Tibial nerve (tissue), 4 donors: ENCODE measurements at places on chromosomes 5 and 9.

DNA sequence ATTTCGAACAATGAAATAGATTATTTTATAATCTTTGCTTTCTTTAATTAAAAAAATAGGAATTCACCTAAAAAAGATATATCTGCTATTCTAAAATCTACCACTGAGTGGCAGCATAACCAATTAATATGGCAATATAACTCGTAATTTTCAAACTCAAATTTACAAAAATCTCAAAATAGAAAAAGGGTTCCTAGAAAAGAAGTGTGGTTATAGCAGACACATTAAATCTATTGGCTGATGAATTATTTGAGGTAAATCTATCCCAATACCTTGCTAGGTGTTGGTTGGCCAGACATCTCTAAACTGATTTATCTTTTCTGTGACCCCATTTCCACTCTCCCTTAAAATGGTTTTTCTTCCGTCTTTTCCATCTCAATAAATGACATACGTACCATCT lies 30.2 kb upstream of the NRG2 start:
- DNase-seq: no peak

DNA sequence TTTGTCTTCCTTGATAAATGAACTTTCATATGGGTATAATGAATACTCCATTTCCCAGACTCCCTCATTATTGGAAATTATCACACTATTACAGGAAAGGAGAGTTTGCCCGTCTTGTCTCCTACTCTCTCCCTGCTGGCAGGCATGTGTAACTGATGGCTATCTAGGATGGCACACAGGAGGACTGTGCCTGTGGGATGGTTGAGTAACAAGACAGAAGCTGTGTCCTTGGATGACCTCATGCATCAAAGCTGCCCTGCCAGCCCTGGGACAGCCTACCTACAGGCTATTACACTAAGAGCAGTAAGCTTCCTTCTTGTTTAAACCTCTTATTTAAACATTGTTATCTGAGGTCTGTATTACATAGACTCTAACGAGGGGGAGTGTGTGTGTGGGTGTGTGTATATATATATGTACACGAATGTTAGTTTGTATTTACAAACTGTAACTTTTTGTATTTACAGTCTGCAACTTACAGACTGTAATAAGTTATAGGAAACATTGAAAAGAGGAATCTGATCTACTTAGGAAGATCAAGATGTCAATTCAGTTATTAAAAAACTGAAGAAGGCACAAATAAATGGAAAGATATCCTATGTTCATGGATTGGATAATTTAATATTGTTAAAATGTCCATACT lies 247.6 kb upstream of the ACO1 start:
- DNase-seq: no peak

GRCh38 chr9:119368681-119369581 lies at the start of gene BRINP1:
BRINP1 (minus strand) TSS chr9:119369435; CDS start chr9:119313355, 56,080 bp downstream.
- no peak for DNase-seq

DNA sequence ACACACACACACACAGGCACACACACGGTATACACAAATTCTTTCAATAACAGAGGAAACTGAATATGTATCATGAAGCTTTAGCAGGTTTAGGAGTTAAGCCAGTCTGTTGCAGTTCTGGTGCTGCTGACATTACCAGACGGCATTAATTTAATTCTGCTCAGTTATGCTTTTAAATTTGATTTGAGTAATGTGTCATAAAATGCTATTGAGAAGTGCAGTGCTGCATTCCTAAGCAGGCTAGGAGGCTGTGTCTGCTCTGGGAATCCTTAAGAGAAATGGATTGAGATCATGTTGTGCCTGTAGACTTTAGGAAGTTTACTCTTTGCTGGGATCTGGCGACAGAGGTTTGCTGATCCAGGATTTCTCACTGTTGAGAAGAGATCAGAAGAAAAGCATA lies 733.8 kb downstream of the BRINP1 start:
- no peak for DNase-seq

DNA sequence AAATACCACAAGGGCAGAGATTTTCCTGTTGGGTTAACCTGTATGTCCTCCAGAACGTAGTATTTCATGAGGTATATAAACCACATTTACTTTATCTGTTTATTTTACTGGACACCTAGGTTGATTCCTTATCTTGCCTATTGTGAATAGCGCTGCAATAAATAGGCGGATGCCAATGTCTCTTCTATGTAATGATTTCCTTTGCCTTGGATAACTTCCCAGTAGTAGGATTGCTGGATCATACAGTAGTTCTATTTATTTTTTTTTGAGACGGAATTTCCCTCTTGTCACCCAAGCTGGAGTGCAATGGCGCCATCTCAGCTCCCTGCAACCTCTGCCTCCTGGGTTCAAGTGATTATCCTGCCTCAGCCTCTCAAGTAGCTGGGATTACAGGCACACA lies 15.6 kb upstream of the TUT7 start:
- DNase-seq: no peak

- no peak for DNase-seq
Measured at GRCh38 chr9:77435688-77436087, 212.4 kb downstream of the GNA14 start.

- DNase-seq: no peak
Measured at GRCh38 chr9:120032639-120033038, 547.3 kb downstream of the CDK5RAP2 start.

DNA sequence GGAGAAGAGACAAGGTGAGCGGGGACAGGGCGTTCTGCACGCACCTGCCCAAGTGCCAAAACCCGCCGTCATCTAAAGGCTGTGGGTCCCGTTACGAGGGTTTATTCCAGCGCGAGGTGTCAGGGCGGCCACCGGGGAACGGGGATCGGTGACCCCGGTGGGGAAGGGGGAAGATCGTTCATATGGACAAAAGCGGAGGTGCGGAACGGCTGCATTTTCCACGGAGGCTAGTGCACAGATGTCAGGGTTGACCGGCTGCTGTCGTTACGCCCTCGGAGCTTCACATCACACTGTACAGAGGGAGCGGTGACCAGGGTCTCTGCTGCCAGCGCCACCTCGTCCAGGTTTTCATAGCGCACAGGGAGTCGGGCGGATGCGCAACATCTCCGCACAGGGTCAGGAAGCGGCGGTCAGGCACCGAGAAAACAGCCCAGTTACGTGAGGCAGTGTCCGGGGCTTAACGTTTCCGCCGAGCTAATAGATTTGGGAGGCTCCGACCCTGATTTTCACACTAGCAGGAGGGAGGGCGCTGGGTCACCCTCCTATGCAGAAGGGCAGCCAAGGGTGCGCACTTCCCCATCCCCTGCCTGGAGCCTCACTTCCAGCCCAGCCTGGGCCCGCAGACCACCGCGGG lies 13.5 kb downstream of the BTNL9 start:
- DNase-seq: no peak

- no peak for DNase-seq
Measured at GRCh38 chr5:10546186-10546585, 17.7 kb upstream of the ANKRD33B start.

DNA sequence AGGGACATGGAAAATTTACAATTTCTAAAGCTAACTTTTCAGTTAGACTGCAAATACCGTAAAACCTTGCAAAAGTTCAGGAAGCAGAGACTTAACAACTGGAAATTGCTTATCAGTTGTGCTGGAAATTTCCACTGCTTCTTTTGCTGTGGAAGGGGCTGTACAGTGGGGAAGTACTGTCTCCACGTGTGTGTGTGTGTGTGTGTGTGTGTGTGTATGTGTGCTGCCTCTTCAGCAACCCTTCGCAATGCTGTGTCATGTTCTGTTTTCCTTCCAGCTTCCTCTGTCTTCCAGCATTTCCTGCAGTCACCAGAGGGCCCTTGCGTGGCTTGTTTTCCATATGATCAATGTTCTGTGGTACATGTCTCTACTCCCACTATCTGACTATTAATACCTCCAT lies 87.5 kb upstream of the RANBP3L start:
- no peak for DNase-seq

DNA sequence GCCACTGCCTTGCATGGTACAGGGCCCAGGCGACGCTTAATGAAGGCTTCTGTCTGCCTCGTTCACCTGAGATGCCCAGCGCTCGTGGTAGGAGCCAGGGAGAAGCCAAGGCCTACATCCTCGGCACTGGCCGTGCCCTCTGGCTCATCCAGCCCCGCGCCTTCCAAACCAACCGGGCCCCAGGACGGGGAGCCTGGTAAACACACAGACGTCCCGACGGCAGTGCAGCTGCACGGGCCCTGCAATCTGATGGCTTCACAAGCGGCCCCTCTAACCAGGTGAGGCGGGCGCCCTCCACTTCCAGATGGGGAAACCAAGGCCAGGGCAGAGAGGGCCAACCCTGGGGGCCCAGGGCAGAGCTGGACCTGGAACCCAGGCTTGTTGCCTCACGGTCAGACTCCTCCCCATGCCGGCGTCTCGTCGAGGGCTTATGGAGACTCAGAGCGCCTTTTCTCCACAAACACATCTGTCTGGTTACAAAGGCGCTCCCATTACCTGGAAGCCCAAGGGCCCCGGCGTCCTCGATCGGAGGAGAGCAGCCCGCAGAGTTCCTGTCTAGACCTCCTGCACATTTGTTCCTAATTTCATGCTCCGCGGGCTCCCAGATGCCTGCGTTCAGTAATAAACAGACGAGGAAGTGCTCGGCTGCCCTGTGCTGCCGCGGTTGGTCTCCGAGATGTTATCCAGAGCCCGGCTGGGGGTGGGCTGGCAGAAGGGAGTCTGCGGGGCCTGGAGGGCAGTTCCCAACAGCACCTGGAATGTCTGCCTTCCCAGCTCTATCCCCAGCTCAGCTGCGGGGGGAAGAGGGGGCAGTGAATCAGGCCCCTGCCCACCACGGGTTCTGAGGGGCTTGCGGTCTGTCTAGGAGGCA lies 23.5 kb downstream of the FAM163B start:
- no peak for DNase-seq

- DNase-seq: no peak
Measured at GRCh38 chr9:77224746-77225312, 47.5 kb downstream of the VPS13A start.

- no peak for DNase-seq
Measured at GRCh38 chr9:111151537-111151936, 113.3 kb upstream of the LPAR1 start.

GRCh38 chr5:96114736-96115135 lies 153.1 kb upstream of the ELL2 start:
- DNase-seq: no peak

DNA sequence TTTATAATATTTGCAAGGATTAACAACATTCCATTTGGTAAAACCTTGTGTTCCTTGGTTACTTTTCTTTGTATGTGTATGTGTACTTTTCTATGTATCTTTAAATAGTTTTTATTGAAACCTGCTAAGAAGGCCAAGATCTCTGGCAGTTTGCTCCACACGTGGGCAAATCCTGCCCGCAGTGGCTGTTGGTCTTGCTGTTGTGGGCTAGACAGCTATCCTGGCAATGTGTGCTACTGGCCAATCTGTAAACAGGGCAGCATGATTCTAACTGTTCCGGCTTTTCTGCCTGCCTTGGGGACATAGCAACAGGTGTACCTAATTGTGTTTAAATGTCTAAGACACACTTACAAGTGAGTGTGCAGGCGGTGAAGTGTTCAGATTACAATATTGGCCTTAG lies 286.6 kb downstream of the RFX3 start:
- DNase-seq: no peak

DNA sequence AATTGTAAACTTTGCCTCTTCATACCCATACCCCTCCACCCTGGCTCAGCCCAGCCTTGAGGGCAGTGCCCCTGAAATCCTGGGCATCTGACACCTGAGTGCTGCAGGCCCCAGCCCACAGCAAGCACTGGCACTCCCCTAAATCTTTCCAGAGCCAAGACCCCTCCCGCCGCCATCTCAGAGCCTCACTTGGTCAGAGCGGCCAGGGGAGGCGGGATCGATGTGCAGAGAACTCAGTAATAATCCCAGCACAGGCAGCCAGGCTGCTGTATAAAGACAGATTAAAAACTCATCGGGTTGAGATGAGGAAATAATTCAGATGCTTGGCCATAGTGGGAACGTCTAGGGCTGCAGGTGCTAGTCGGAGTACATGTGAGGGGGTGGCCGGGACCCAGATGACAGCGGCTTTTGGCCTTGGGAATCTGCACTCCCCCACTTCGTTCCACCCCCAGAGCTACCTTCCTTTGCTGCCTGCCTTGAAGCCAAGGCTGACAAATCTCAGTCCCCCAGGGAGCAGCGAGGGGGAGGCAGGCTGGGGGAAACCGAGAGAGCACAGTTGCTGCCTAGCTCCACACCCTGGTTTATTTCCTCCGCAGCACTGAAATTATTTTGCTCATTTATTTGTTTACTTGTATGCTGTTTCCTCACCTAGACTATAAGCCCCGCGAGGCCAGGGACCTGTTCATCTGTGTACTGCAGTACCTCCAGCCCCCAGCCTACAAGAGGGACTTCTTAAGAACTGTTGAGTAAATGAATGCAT lies 19.5 kb upstream of the ARAP3 start:
- DNase-seq: no peak

- DNase-seq: no peak
Measured at GRCh38 chr5:18321262-18321942, 687.1 kb downstream of the TAF11L14 start.

- no peak for DNase-seq
Measured at GRCh38 chr5:76688836-76689235, 27.1 kb upstream of the F2R start.

- no peak for DNase-seq
Measured at GRCh38 chr9:123091459-123091858, 58.0 kb downstream of the GPR21 start.

DNA sequence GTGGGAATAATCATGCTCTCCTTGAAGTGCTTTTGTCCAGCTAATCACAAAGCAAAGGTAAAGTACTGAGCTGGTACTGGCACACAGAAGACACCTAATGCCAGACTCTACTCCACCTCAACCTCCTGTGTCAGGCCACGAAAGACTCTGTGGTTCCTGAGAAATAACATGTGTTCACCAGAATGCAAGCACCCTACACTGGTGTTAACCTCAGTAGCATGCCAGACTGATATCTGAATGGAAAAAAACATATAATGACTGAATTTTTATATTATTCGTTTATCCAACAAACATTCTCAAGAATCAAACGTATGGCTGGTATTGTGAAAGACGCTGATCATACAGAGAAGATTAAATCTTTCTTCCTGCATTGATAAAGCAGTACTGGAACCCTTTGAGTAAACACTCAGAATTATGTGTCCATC lies 97.1 kb upstream of the IFNE start:
- DNase-seq: no peak

GRCh38 chr9:109512170-109512756 lies 14.2 kb upstream of the PTPN3 start:
- DNase-seq: no peak

- no peak for DNase-seq
Measured at GRCh38 chr5:53944981-53945380, 365.4 kb downstream of the ARL15 start.

DNA sequence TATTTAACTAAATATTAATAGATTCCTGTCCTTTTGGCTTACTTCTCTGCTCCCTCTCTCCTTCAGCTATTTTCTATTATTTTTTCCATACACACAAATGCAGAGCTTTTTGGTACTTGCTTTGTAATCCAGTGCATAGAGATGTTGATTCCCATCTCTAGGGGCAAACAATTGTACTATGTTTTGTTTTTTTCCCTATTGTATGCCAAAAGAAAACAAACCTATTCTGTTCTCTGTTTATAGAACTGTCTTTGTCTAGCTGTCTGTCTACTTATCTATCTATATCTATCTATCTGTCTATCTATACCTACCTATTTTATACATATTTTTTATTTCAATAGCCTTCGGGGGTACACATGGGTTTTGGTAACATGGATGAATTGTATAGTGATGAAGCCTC lies 121.6 kb upstream of the LIFR start:
- DNase-seq: no peak

GRCh38 chr5:151461312-151461711 lies 13.9 kb downstream of the SLC36A1 start:
- no peak for DNase-seq
